ENCODE measurements at places on chromosomes 3 and 15.

GRCh38 chr3:77141423-77141822 is 101.5 kb downstream of the ROBO2 start:
- DNase-seq = no peak

DNA sequence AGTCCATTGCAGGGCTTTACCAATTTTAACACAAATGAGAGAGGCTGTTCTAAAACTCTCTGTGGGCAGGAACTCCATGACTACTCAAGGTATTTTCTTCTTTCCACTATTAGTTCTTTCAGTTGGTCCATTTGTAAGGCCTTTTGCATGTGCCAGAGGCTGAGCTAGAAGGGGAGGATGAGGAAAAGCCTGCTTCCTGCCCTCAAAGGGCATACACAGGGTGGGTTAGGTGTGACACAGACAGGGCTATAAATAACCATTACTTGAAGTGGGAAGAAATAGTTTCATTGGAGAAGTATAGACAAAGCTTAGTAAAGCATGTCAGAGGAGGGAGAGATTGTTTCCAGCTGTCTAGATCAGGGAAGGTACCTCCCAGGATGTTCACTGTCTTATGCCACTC is 52.1 kb upstream of the PRTG start:
- no peak for DNase-seq

- no peak for DNase-seq
Observed at GRCh38 chr3:119184796-119185570, 11.6 kb downstream of the UPK1B start.

DNA sequence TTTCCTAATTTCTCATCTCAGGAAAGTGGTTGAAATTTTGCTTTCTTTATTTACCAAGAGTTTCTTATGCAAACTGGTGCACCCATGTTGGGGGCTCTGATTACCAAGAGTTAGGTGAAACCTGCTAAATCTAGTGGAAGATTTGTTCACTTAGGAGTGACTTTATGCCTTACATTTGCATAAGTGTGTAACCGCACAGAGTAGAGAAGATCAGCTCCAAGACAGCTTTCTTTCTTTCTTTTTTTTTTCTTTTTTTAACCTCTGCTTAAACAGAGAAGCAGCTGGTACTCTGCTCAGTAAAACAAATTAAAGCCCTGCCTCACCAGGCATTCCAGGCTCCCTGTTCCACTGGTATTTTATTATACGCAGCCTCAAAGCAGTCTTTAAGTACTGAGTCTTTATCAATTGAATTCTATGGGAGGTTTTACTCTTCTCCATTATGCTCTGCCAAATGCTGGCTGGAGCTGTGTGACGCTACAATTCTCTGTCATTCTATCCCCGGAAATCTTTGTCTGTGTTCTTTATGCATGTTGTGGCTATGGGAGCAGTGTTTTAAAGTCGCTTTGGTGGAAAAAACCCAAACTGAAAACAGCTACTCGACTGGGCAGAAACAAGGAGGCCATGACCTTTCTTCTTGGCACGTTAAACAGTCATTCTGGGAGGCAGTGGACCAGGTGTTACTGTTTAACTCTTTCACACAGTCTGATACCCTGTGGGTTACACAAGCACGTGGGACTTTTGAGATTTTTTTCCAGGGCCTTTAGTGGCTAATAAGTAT is 55.2 kb upstream of the GBE1 start:
- no peak for DNase-seq

DNA sequence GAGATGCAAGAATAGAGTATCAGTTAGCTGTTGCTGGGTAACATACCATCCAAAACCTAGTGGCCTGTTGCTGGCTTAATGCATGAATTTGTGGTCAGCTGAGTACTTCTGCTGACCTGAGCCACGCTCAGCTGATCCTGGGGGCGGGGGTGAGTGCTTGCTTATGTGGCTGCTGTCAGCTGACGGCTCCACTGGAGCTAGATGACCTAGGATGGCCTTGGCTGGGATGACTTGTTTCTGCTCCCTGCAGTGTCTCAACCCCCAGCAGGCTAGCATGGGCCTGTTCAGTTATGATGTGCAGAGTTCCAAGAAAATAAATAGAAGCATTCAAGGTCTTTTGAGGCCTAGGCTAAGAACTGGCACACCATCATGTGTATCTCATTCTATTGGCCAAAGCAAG is 63.9 kb downstream of the FBLN2 start:
- DNase-seq = no peak
